ENCODE measurements at places on chromosomes 1 and 21. TPM values are rescaled to one million over a fixed set of nuclear protein-coding genes. Genes with fewer than 3 reads are reported as not detected.
A peak's percentile ranks its signal among the peaks of the same experiment; 100 is the strongest.

The C1orf226 gene
- polyA plus RNA-seq, result not detected

The PDXK gene
- polyA plus RNA-seq, result 50.9 TPM

DNA sequence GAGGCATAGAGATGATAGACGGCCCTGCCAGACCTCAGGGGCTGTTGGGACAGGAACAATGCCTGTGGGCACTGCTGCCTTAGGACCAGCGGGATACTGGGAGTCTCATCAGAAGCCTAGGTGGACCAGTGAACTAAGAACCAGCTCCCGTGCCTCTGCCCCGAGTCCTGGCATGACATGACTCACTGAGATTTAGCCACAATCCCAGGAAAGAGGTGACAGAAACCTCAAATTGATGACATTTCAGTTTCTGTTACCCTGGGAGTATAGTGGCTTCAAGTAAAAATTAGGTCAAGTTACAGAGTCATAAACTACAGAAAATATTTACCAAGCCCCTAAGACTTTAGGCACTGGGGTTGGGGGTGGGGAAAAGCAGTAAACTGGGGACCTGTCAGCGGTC, 74.6 kb upstream of the GADD45A start:
- no peak overlapping the region for H3K4me3 ChIP-seq
- no peaks in the 10 kb centered on the region for H3K4me1 ChIP-seq
- H3K27ac ChIP-seq, result no peak overlapping the region
- H3K36me3 ChIP-seq, result no peaks in the 10 kb centered on the region

- H3K27ac ChIP-seq, result no peak overlapping the region
- no peak for DNase-seq
- no peaks in the 10 kb centered on the region for H3K4me1 ChIP-seq
Observed at GRCh38 chr1:197312163-197312562, 44.1 kb downstream of the CRB1 start.

- H3K4me1 ChIP-seq, result peaks cover 82% of the 10 kb centered on the region
- H3K27me3 ChIP-seq, result peaks cover 5% of the 10 kb centered on the region
- peak overlapping the region; percentile 84 for H3K27ac ChIP-seq
- H3K36me3 ChIP-seq, result no peaks in the 10 kb centered on the region
Observed at GRCh38 chr1:19483261-19483660, 2.1 kb downstream of the CAPZB start.

DNA sequence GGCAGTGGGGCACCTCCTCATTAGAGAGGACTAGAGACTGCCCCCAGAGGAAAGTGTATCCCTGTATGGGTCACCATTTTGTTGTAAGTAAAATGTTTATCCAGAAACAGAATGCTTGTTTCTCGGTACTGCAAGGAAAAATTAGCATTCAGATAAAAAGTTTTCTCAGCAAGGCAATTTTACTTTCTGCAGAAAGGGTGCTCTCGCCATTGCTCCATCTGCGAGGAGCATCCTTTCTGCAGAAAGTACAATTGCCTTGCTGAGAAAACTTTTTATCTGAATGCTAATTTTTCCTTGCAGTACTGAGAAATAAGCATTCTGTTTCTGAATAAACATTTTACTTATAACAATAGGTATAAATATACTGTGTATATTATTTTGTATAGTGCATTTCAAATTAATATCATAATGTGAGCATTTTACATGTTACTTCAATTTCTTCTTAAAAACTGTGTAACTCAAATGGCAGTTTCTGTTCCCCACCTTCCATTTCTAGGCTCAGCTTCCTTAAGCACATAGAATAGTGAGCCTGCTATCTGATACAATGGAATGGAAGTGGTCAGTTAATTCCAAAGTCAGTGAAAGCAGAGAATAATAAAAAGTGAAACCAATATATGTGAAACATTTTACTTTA, 76.5 kb upstream of the DESI2 start:
- H3K27me3 ChIP-seq, result peaks cover 4% of the 10 kb centered on the region
- H3K36me3 ChIP-seq, result peaks cover 3% of the 10 kb centered on the region
- no peaks in the 10 kb centered on the region for H3K4me1 ChIP-seq
- no peak overlapping the region for H3K27ac ChIP-seq

The CELA2B gene
- polyA plus RNA-seq, result not detected

The AK4 gene
- polyA plus RNA-seq, result not detected
